Fibroblast of upper back skin (primary cell): ENCODE measurements at places on chromosomes 3 and 15.
A peak's percentile ranks its signal among the peaks of the same experiment; 100 is the strongest.

GRCh38 chr3:120196333-120196732 is 88.7 kb downstream of the GPR156 start:
- DNase-seq, result no peak

GRCh38 chr15:83612226-83612625 is 41.7 kb upstream of the ADAMTSL3 start:
- no peak for DNase-seq

DNA sequence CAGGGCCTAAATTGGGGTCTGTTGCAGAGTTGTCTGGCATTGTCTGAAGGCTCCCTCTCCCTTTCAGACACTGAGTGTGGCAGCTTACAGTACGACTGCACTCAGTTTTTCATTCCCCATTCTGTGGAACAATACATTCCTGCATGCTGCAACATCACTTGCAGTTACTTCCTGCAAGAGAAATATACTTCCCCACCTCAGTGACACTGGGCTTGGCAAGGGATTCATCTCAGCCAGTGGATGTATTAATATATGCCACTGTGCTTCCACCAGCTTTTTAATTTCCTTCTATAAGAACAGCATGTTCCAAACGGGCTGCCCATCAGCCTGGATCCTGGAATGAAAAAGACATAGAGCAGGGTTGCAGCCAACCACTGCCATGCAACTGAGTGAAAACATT is 23.1 kb downstream of the B3GALNT1 start:
- DNase-seq, result no peak

DNA sequence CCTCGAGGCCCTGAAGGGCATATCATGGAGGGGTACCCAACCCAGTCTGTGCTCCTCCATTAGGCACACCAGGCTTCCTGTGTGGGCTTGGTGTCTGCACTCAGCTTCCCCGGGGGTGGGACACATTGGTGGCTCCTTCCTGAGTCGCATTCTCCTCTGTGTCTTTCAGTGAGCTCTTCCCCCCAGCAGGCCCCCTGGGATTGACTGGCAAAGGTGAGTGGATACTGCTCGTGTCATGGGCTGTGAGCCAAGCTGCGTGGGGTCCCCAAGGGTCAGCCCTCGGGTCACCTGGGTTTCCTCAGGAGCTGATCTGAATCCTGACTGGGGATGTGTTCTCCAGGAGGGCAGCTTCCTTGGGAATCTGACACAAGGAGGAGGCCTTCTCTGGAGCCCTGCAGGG is 231.0 kb downstream of the SNRPN start:
- DNase-seq, result no peak

DNA sequence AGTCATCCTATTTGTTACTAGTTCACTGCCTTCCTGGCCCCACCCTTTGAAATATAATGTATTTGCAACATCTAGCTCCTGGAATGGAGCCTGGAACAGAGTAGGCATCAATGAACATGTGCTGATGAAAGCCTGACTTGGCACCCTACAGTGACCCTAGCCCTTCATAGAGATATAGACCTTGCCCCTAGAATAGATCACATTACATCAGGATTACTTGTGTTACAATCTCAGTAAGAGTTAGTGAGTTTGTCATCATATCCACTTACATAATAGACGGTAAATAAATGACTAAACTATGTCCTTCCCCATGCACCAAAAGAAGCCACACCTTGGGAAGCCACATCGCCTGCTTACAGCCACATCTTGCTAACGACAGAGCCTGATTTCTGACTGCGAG is 110.5 kb upstream of the WNT5A start:
- no peak for DNase-seq

DNA sequence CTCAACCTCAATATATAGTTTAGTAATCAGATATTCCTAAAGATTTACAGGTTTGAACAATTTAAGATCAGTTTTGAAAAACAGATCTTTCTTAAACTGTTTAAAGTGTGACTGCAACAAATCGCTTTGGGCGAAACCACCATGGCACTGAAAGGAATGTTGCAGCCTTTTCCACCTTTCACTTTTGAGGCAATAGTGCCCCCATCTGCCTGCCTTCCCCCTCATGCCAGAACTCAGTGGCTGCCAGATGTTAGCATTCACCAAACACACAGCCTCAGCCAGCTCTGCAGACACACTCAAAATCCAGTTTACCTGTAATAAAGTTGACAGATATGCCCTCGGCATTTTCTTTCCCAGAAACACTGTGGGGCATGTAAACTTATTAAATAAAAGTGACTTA is 3.3 kb downstream of the LYSMD4 start:
- DNase-seq, result peak; percentile 40

DNA sequence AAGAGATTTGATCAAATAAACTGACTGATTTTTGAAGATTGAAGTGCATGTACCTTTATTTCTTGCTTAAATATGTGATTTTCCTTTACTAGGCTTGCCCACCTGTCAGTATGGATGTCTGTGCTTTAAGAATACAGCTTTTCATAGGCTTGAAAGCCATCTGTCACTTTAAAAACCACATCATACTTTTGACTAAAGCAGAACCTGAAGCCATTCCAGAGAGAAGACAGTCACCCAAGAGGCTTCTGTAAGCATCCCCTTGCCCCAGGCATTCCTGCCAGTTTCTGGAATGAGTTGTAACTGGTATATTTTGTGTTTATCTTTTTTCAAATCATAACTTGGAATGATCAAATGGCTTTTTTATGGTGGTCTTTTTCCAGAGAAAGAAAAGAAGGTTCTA is 24.0 kb downstream of the HPS3 start:
- no peak for DNase-seq

DNA sequence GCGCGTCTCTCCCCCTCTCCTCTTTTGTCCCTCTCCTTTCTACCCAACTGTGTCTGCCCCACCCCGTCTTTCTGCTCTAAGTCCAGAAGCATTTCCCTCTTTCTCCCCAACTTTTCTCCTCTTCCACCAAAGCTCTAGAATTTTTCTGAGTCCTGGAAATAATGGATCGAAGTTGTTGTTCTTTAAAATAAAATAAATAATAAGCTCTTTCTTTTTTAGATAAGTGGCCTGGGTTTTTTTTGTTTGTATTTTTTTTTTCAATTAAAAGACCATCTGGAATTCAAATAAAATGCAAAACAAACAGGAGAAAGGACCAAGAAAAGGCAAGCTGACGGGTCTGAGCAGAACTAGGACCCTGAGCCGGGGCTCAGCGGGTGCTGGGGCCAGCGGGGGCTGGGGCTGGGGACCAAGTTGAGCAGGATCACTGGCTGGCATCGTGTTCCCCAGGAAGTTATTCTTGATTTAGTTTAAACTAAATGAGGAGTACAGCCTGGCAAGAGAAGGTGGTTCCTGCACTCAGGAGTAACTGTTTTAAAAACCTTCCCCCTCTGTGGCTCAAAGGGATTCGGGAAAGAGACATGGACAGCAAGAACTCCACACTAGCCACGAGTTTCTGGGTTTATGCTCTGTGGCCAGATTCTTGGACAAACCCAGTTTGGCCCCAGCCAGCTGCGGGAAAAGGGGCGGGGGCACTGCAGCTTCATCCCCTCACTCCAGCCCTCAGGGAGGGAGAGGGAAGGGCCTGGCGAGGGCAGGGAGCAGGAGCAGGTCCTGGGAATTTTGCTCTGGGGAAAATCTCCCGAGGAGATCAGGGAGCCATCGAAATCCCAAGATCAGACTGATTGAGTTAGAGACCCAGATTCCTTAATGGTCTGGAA is 8.4 kb downstream of the GATA2 start:
- DNase-seq, result no peak

- DNase-seq, result peak; percentile 83
These were observed 97.4 kb upstream of the RBMS3 start for GRCh38 chr3:29183346-29184087.

DNA sequence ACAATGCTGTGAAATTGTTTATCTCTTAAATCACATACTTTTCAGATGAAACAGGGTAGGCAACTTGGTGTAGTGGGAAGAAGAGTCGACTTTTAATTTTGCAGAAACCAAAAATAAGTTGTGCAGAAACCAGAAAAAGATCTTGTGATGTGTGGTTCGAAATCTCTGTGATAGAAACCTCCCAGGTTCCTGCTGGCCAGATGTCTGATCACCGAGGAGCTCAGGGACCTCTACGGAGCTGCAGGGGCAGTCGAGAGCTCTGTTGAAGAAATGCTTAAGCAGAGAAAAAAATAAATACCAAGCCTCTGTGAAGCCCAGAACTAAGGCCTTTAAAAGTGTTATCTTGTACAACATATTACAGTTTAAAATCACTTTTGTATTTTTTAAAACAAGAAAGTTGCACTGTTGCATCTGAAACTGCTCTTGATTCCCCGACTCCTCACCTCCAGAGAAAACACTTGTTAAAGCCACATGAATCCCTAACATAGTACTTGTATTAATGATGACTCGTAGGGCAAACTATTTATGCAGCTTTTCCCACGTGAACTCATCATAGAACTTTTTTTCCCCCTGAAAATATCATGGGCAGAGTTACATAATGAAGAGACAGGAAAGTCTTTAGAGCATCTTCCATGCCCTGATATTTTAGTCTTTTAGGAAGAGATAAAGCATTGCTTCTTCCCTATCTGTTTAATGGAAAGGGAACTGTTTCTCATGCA is 51.3 kb downstream of the CCK start:
- peak; percentile 27 for DNase-seq

- DNase-seq, result no peak
These were observed at the start of gene STAC for GRCh38 chr3:36380221-36381031. TSS of gene STAC (plus strand) at chr3:36380504. CDS start at chr3:36380644, 140 bp downstream.

- no peak for DNase-seq
These were observed 62.4 kb upstream of the TOPAZ1 start for GRCh38 chr3:44179246-44179645.

DNA sequence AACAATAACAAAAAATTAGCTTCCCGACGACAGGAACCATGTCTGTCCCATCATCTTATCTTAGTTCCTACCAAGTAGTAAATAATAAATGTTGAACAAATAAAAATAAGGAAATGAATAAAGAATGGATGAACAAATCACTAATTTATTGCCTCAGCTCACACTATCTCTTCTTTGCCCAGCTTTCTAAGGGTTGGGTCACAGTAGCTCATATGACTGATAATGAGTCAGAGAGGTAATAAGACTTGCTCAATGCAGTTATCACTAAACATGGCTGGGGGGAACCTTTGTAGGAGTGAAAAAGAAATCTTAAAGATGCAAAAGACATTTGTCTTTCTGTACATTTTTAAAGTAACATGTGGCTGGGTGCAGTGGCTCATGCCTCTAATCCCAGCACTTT is 182.2 kb downstream of the WDR76 start:
- DNase-seq, result peak; percentile 68

- peak; percentile 31 for DNase-seq
These were observed 1135.1 kb downstream of the TUSC7 start for GRCh38 chr3:117844676-117845075.

GRCh38 chr15:62509395-62509958 is 344.4 kb upstream of the C2CD4B start:
- no peak for DNase-seq

GRCh38 chr15:35738370-35738769 is 192.4 kb upstream of the DPH6 start:
- DNase-seq, result no peak

- peak; percentile 87 for DNase-seq
These were observed 554.2 kb upstream of the KCNMB2 start for GRCh38 chr3:177982034-177982433.

- DNase-seq, result no peak
These were observed 35.8 kb upstream of the LRRFIP2 start for GRCh38 chr3:37210230-37210629.

GRCh38 chr3:121063628-121064027 is 155.6 kb downstream of the STXBP5L start:
- DNase-seq, result no peak

DNA sequence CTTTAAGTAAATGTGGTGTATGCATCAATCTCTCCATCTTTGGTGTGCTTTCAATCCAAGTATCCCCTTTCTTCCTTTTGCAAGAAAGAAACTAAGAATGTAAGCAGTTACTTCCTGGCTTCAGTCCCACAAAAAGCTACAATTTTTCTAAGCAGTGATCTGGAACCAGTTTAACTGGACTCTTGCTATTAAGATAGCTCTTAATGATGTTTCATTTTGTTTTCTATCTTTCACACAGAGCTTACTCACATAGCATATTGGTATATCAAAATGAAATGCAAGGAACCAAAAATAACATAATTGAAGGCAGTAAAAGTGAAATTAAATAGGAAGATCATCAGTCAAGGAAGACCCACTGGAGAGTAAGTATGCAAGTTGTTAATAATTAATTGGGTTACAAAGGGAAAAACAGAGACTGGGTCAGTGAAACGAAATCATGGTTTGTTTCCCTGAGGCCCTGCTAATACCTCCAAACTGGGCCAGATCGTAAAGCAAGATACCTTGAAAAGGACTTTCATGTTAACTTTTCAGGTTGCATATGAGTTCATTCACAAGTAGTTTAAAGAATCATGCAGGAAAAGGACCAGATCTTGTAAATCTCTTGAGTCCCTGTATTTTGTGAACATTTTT is 41.9 kb downstream of the GPR160 start:
- DNase-seq, result no peak
